ENCODE measurements at places on chromosomes 13 and 19. TPM values are rescaled to one million over a fixed set of nuclear protein-coding genes. Genes with fewer than 3 reads are reported as not detected.
A peak's percentile ranks its signal among the peaks of the same experiment; 100 is the strongest.

GRCh38 chr19:7515645-7516151 lies at the start of gene ZNF358:
Gene ZNF358 (plus strand): TSS chr19:7516103. CDS start chr19:7519243, 3,140 bp downstream.
- peak within 1 kb of the TSS; percentile 88 for H3K4me3 ChIP-seq
- H3K36me3 ChIP-seq, result peaks cover 11% of the 10 kb centered on the region
- peak within 1 kb of the TSS; percentile 97 for H3K27ac ChIP-seq
- no peaks in the 10 kb centered on the region for H3K27me3 ChIP-seq

DNA sequence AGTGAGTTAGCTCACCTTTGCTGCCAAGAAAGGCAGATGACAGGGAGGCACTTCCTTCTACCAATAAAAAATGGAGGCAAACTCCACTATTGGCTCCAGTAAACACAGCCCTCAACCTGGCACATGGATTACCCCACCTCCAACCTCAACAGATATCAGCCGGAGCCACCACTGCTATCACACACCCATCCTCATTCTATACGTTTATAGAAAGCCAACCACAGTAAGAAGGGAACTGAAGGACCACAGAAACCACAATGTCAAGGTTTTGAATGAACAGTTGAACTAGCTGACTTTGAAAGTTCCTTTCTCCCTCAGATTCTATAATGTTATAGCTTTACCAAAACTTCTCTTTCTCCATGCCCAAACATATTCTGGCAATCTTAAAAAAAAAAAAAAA lies 526.2 kb downstream of the UQCRFS1 start:
- no peaks in the 10 kb centered on the region for H3K27me3 ChIP-seq
- H3K4me3 ChIP-seq, result no peak overlapping the region
- no peaks in the 10 kb centered on the region for H3K4me1 ChIP-seq

- DNase-seq, result no peak
- peaks cover 17% of the 10 kb centered on the region for H3K4me1 ChIP-seq
- no peak overlapping the region for H3K4me3 ChIP-seq
- H3K27ac ChIP-seq, result peak overlapping the region; percentile 47
Observed at GRCh38 chr13:35388441-35389355, 87.8 kb downstream of the MAB21L1 start.

DNA sequence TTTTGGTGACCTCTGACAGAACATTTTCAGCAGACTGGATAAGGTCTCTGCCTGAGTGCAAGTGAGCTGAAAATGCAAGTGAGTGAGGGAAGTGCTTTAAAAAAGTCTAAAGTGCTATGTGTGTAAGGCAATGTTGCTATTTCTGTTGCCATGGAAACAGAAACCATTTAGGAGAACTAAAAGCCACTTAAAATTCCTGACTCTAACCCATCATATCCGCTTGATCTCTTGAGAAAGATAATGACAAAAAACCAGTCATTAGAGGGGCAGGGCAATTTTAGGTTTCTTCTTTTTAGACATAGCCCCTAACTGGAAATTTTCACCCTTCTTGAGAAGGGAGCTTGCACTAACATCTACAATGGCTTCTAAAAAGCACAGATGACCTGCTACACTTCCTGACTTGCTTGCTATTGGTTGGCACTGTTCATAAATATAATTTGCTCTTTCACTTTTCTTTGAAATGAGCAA lies at the start of gene CYSLTR2:
TSS of gene CYSLTR2 (plus strand) at position 458 of the 468 bp plus-strand sequence. CDS start 52,889 bp downstream, outside the sequence.
- DNase-seq, result no peak
- H3K4me1 ChIP-seq, result peaks cover 53% of the 10 kb centered on the region
- H3K36me3 ChIP-seq, result no peaks in the 10 kb centered on the region
- no peaks in the 10 kb centered on the region for H3K27me3 ChIP-seq

- no peaks in the 10 kb centered on the region for H3K36me3 ChIP-seq
- H3K4me3 ChIP-seq, result peak within 1 kb of the TSS; percentile 94
- peaks cover 48% of the 10 kb centered on the region for H3K4me1 ChIP-seq
- peak within 1 kb of the TSS; percentile 97 for H3K27ac ChIP-seq
Observed at GRCh38 chr19:34999498-35000337, at the start of gene GRAMD1A. Gene GRAMD1A (plus strand): TSS chr19:35000323. CDS start chr19:35000479, 156 bp downstream.

GRCh38 chr13:67167420-67167819 lies 62.7 kb downstream of the PCDH9 start:
- H3K36me3 ChIP-seq, result no peaks in the 10 kb centered on the region
- H3K4me3 ChIP-seq, result no peak overlapping the region
- peaks cover 6% of the 10 kb centered on the region for H3K27me3 ChIP-seq

- peaks cover 4% of the 10 kb centered on the region for H3K36me3 ChIP-seq
- H3K27me3 ChIP-seq, result peaks cover 49% of the 10 kb centered on the region
- peak; percentile 47 for DNase-seq
- peaks cover 9% of the 10 kb centered on the region for H3K4me1 ChIP-seq
- no peak overlapping the region for H3K27ac ChIP-seq
Observed at GRCh38 chr13:98751861-98752466, 508 bp downstream of the SLC15A1 start.

DNA sequence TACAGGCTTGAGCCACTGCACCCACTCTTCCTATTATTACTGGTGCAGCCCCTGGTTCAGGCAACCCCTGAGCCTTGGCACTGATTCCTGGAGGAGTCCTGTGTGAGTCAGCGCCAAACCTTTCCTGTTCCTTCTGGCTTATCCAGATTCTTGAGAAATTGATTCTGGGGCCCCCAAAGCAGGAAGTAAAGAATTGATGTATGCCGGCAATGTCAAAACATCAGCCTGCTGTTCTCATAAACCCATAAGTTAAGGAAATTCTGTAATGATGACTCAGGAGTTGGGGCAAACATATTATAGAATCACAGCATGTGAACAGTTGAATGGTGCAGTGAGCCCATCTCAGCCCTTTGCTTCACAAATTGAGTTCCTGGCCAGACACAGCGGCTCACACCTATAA lies 1.4 kb upstream of the OR7G3 start:
- no peak for DNase-seq
- no peaks in the 10 kb centered on the region for H3K4me1 ChIP-seq
- H3K36me3 ChIP-seq, result no peaks in the 10 kb centered on the region
- no peak overlapping the region for H3K27ac ChIP-seq
- H3K4me3 ChIP-seq, result no peak overlapping the region

DNA sequence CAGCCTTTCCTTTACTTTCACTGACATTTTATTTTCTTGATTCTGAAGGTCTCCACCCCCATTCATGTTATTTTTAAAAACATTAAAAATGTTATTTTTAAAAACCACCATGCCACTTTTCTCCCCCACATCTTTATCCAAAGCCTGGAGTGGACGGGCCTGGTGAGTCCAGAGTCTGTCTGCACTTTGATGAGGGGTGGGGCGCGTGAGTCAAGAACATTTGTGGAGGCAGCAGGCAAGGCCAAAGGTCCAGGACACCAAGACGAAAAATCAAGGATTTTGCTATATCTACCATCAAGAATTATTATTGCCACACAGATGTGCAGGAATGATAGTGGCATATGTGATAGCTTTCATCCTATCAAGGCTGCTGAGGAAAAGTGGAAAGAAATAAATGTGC lies 224.9 kb downstream of the FGF9 start:
- no peaks in the 10 kb centered on the region for H3K27me3 ChIP-seq
- no peaks in the 10 kb centered on the region for H3K36me3 ChIP-seq
- DNase-seq, result no peak
- H3K4me1 ChIP-seq, result peaks cover 39% of the 10 kb centered on the region

GRCh38 chr13:111115061-111115964 lies at the start of gene ARHGEF7:
Gene ARHGEF7 (plus strand): TSS chr13:111115310. CDS start chr13:111115527, 217 bp downstream.
- H3K36me3 ChIP-seq, result no peaks in the 10 kb centered on the region
- H3K4me3 ChIP-seq, result peak within 1 kb of the TSS; percentile 84
- peaks cover 20% of the 10 kb centered on the region for H3K4me1 ChIP-seq
- DNase-seq, result peak; percentile 46
- H3K27ac ChIP-seq, result peak within 1 kb of the TSS; percentile 90
- H3K27me3 ChIP-seq, result peaks cover 87% of the 10 kb centered on the region

GRCh38 chr19:53892981-53893325 lies 11.0 kb downstream of the PRKCG start:
- no peak for DNase-seq
- H3K4me3 ChIP-seq, result no peak overlapping the region
- peaks cover 60% of the 10 kb centered on the region for H3K27me3 ChIP-seq
- no peak overlapping the region for H3K27ac ChIP-seq

DNA sequence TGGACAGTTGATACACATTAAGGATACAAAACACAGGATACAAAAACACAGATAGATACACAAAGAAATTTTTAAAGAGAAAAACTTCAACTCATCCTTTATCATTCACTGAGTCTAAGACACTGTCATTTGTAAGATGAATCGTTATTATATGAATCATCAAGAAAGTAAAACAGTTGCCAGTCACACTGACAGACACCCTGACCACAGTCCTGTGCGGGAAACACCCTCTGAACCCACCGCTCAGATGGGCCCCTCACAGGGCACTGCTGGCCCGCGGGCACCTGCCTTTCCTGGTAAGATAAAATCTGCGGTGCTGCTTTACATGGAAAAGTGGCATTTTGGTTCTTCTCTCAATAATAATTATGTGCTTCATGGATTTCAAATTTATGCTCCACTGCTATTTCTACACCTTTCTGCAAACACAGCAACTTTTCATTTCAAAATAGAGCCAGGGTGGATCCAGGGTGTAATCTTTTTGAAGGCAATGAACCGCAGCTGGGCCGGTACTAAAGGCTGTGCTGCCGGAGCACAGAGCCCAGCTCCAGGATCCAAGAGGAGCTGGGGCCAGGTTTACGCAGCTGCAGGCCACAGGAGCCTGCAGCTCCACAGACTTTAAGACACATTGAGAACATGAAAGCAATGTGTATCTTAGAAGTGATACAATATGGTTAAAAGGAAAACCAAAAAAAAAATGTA lies 76.8 kb downstream of the TUBGCP3 start:
- no peaks in the 10 kb centered on the region for H3K27me3 ChIP-seq
- no peak overlapping the region for H3K27ac ChIP-seq
- no peak for DNase-seq
- H3K4me3 ChIP-seq, result no peak overlapping the region
- peaks cover 4% of the 10 kb centered on the region for H3K4me1 ChIP-seq

DNA sequence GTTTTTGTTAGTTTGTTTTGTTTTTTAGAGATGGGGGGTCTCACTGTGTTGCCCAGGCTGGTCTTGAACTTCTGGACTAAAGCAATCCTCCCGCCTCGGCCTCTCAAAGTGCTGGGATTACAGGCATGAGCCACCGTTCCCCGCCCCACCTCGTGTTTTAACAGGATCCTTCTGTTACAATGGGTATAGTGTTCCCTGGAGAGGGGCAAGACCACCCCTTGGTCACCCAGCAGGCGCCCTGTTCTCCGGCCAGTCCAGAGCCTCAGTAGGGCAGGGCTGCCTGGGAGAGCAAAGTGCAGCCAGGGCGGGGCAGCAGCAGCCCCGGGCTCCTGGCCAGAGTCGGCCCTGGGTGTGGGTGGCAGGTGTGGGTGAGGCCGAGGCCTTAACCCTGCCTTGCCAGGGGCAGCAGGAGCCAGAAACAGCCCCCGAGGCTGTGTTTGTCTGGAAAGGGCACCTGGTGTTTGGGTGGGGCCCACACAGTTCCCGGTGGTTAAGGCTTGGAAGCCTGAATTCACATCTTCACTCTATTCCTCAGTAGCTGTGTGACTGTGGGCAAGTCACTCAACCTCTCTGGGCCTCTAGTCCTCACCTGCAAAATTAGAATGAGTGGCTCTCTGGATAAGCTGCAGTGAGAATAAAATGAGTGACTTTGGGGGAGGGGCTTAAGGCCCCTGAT lies 7.2 kb downstream of the VASP start:
- H3K36me3 ChIP-seq, result peaks cover 9% of the 10 kb centered on the region
- H3K27ac ChIP-seq, result no peak overlapping the region
- no peaks in the 10 kb centered on the region for H3K27me3 ChIP-seq
- no peak overlapping the region for H3K4me3 ChIP-seq

GRCh38 chr13:30743319-30744055 lies 8.1 kb downstream of the ALOX5AP start:
- H3K27ac ChIP-seq, result peak overlapping the region; percentile 74
- H3K36me3 ChIP-seq, result no peaks in the 10 kb centered on the region
- peaks cover 27% of the 10 kb centered on the region for H3K4me1 ChIP-seq
- peaks cover 8% of the 10 kb centered on the region for H3K27me3 ChIP-seq
- no peak overlapping the region for H3K4me3 ChIP-seq

- H3K27me3 ChIP-seq, result peaks cover 3% of the 10 kb centered on the region
- no peak overlapping the region for H3K27ac ChIP-seq
- no peak overlapping the region for H3K4me3 ChIP-seq
- H3K4me1 ChIP-seq, result peaks cover 4% of the 10 kb centered on the region
- H3K36me3 ChIP-seq, result no peaks in the 10 kb centered on the region
Observed at GRCh38 chr19:18967358-18968146, 26.5 kb upstream of the HOMER3 start.

- H3K27me3 ChIP-seq, result no peaks in the 10 kb centered on the region
- DNase-seq, result no peak
- H3K4me3 ChIP-seq, result peak within 1 kb of the TSS; percentile 96
- H3K27ac ChIP-seq, result peak within 1 kb of the TSS; percentile 98
- peaks cover 8% of the 10 kb centered on the region for H3K36me3 ChIP-seq
Observed at GRCh38 chr19:38617764-38618589, at the start of gene MAP4K1. Gene MAP4K1 (minus strand): TSS chr19:38617953. CDS start chr19:38617895, 58 bp downstream.

DNA sequence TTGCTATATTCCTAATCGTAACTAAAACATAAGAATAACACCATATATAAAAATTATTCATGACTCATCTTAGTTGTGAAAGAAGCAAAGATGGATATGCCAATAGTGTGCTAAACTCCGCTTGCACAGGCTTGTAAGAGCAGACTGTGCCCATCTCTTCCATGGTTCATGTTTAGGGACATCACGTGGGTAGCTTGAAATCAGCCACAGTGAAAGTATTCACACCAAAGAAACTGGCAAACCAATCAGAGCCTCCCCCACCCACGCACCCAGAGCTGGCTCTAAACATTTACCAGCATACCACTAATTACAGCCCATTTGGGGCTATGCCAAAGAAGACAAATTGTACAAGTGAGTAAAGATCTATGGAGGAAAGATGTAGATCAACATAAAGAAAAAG lies 147.5 kb downstream of the DIAPH3 start:
- no peak overlapping the region for H3K4me3 ChIP-seq
- H3K27me3 ChIP-seq, result no peaks in the 10 kb centered on the region
- H3K36me3 ChIP-seq, result peaks cover 7% of the 10 kb centered on the region
- H3K27ac ChIP-seq, result no peak overlapping the region

DNA sequence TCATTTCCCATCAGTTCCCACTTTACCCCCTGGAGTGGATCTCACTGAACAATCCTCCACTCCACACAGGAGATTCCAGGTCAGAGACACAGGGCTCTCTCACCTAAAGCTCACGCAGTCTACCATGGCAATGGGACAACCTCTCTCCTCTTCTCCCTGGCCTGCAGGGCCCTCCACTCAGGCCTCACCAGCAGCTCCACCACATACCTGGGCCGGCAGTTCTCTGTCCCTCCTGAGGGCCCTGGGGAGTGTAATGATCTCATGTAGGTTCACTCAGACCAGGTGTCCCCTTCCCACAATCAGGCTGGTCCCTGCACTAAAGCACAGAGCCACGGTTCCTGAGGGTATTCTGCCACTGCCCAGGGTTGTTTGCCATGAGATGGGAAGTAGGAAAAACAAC lies 15.6 kb downstream of the CEACAM3 start:
- no peaks in the 10 kb centered on the region for H3K4me1 ChIP-seq
- no peak for DNase-seq
- H3K27me3 ChIP-seq, result no peaks in the 10 kb centered on the region
- no peaks in the 10 kb centered on the region for H3K36me3 ChIP-seq

Gene PAF1
- 42.9 TPM for total RNA-seq

Gene FCGBP
- total RNA-seq, result 2.5 TPM

Gene GARIN5A
- 11.5 TPM for total RNA-seq

Gene OR7G3
- not detected for total RNA-seq

Gene PLVAP
- 0.94 TPM for total RNA-seq

All from mesothelial cell of epicardium (in vitro differentiated cells).